ENCODE measurements at places on chromosomes 3 and 15.
A peak's percentile ranks its signal among the peaks of the same experiment; 100 is the strongest.

DNA sequence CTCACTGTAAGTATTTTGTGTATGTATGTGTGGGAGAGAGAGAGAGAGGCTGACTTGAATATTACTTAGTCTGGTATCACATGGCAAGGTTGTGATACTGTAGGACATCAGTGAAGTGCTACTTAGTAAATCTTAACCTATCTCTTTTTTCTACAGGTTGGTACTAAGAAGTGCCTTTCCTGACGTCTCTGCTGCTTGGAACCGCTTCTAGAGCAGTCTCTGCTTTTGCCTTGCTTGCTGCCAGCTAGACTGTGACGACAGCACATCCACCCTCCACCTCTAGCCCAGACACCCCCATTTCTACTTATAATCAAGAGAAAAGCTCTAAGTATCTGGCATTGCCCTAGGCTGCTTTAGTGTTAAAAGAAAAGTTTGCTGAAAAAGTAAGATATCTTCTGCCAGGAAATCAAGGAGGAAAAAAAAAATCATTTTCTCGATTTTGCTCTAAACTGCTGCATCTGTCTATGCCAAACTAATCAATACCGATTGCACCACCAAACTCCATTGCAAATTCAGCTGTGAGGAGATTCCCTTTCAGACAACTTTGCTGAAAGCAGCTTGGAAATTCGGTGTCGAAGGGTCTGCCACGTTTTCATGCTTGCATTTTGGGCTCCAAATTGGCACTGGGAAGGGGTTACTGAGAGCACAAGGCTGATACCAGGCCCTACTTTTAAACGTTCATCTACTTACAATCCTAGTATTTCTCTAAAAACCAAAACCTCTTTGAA, 30.7 kb downstream of the MBNL1 start:
- no peak for DNase-seq

GRCh38 chr3:19295208-19295607, 146.9 kb downstream of the KCNH8 start:
- DNase-seq: no peak

- DNase-seq: no peak
Measured at GRCh38 chr3:114892131-114892879, 254.8 kb downstream of the ZBTB20 start.

DNA sequence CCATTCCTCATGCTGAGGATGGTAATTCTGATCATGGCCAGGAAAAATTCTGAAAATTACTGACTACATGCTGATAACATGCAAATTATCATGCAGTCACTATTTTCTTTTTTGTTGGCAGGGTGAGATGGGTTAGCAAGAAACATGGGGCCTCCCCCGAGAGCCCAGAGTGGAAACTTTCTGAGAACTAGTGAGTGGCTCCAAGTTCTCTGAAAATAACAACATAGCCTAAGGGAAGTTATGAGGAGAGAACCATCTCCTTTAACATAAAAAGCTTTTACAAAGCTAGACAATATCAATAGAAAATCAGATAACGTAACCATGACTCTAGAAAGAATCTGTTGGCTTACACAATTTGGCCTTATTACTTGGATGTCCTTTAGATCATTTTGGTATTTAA, 254.2 kb downstream of the PLOD2 start:
- DNase-seq: no peak

DNA sequence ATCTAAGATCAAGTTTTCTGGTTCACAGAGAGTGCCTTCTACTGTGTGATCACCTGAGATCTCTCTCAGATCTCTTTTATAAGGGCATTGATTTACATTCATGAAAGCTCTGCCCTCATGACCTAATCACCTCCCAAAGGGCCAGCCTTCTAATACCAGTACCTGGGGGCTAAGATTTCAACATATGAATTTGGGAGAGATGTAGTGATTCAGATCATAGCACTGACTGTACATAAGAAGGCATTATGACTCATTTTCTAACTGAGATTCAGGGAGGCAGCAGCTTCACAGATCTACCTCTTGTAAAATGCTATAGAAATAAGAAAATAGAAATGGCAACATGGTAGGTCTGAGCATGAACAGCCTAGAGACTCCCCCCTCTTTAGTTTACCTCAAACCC, 39.6 kb downstream of the VGLL3 start:
- DNase-seq: peak; percentile 86

GRCh38 chr3:124144035-124144814, 152.3 kb upstream of the ROPN1 start:
- DNase-seq: no peak

DNA sequence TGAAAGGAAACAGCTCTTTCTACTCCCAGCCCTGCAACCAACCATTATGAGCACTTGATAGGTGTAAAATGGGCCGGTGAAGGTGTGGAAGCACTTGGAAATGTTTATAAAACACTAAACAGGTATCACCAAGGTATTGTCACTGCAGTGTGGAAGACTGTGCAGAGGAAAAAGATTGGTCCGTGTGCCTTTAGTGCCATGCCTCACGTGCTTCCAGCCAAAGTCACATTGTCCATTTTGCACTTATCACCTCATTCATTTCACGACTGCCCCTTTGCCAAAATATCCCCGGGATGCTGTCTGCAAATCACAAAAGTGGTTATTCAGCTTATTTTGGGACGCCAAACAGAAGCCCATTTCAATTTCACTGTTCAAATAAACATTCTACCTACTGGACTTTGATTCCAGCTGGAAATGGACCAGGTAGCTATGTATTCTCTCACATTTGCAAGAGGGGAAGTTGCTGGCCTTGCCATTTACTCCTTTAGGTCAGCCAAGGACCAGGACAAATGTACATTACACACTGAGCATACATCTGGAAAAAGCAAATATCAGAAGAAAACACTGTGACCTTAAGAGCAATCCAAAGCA, 58.4 kb downstream of the ARRDC4 start:
- no peak for DNase-seq

Data from fibroblast of mammary gland (primary cell).